Right lung (tissue), 10 donors: ENCODE measurements at places on chromosomes 5 and 9.

GRCh38 chr5:170404398-170404797 lies 15.2 kb upstream of the KCNMB1 start:
- no peak for DNase-seq

DNA sequence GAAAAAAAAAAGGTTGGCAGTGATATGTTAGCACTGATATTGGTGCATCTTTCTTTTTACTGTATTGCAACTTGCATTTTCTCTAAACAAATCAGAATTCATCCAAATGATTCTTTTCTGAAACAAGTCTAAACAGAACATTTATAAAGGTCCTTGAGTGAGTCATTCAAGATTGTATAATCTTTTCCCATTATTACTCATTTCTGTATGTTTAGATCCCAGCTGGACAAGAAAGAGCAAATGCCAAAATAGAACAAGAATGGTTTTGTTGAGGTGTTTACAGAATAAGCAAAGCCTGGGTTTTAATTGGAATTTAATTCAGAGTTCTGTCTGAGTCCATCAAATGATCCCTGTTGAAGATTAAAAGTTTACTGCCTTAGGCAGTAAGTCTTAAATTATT lies 112.3 kb downstream of the VCAN start:
- no peak for DNase-seq

DNA sequence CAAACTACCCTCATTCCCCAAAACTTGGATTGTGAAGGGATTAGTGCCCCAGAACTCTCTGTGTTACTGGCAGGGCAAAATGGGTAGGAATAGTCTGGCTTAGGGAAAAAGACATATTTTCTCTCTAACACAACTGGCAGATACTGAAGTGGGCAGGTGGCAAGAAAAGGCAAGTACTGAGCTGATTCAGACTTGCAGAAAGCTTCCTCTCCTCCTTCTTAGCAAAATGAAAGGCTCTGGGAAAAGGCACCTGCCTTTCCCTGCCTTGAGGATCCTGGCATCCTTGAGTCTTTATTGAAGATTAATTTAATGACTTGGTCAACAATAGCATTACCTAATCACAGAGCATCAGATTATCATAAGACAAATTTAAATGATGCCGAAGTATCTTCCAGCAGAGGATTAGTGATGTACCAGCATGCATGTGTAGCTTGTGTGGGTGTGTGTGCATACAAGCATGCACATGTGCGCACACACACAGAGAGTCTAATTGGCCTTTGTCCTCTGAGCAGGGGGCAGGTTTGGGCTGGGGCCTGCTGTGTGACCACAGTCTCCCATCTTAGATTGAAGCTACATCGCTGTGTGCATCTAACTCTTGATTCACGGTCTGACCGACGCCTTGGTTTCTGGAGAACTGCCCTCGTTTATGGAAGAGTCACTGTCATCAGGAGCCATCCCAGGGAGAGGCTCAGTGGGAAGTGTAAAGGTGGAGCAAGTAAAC lies 294.8 kb downstream of the AOPEP start:
- DNase-seq: no peak

GRCh38 chr5:23626961-23627360 lies 119.6 kb downstream of the PRDM9 start:
- no peak for DNase-seq

DNA sequence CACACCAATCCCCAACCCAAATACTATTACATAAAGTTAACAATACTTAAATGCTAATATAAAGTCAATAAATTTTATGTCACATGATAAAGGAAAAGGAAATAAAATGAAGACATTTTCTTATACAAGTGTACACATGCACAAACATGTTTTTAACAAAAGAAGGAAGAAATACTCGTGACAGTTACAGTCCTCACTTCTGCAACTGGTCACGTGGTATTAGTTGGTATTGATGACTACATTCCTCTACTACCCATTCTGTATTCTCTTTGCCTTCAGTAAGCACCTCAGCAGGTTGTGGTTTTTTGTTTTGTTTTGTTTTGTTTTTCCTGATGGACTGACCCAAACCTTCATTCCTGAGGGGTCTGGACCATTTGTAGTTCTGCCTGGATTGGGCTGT lies 176.9 kb upstream of the CCNH start:
- DNase-seq: no peak

GRCh38 chr5:154714266-154714986 lies 40.8 kb upstream of the LARP1 start:
- DNase-seq: peak; percentile 20
